ENCODE measurements at places on chromosomes 5 and 9. TPM values are rescaled to one million over a fixed set of nuclear protein-coding genes. Genes with fewer than 3 reads are reported as not detected.

DNA sequence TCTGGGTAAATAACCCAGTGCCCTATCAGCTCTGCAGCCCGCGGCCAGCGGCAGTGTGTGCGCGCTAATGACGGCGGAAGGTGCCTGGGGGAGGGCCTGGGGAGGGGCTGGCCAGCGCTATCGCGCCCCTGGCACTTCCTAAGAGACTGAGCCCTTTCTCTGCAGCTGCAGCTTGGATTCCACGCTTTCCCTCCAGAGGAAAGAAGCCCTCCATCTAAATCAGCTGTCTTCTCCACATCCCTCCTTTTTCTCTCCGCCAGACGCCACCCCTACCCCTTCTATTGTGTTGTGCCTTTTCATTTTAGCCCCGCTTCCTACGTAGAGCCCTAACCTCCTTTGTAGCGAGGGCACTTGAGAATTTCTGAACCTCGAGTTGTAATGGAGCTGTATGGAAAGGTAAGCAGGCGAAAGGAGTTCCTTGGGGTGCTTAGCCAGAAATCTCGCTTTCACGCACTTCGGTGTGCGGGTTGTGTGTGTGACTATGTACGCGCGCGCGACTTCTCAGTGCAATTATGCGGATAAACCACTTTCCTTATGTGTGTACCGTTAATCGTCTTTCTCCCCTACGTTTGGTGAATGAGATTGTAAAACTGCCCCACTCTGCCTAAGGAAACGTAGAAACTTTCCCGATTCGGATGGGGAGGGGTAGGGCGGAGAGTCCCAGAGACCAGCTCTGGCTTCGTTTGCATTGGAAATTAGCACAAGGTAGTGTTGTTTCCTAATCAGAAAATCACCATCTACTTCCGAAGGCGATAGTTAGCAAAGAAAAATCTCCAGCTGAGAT lies 664 bp upstream of the RAB3C start:
- peak overlapping the region; percentile 52 for H3K4me3 ChIP-seq
- H3K27ac ChIP-seq, result no peak overlapping the region
- no peak for DNase-seq
- H3K4me1 ChIP-seq, result no peaks in the 10 kb centered on the region

DNA sequence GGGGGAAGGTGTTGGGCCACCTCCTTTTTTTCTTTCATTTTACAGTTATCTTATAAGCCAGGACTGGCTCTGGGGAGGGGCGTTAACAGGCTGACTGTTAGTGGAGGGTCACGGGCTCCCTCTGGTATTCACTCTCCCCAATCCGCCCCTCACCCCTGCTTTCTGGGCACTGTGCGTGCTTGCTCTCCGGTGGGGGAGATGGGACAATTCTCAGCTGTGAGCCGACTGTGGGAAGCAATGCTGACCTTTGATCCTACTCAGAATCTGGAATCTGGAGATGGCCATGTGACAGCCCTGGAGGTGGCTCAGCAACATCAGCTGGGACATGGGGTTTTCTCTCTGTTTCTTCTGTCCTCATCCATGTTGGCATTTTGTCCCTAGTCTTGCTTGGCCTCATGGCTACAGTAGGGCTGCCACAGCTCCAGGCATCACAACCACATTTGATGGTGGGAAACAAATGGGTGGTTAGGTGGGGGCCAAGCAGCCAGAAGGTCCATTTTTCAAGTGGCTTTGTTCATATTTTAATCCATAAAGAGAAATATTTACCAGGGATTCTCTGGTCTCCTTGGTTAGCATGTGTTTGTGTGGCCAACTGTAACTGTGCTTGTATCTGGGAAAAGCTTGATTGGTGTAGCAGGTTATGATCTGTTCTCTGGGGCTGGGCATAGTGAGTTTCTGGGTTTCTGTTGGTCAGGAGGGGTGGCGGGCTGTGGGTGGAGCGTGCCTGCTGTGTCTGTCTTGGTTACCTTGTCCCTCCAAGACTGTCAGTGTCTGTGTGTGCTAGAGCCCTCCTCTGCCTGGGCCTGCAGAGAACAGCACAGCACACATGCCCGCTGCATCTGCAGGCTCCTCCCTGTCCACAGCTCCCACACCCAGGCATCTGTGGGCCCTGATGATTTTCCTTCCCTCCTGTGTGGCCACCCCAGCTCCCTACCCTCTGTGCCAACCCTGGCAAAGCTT lies 12.4 kb downstream of the WNK2 start:
- no peak overlapping the region for H3K4me3 ChIP-seq
- no peaks in the 10 kb centered on the region for H3K36me3 ChIP-seq
- no peaks in the 10 kb centered on the region for H3K4me1 ChIP-seq
- H3K27ac ChIP-seq, result no peak overlapping the region

DNA sequence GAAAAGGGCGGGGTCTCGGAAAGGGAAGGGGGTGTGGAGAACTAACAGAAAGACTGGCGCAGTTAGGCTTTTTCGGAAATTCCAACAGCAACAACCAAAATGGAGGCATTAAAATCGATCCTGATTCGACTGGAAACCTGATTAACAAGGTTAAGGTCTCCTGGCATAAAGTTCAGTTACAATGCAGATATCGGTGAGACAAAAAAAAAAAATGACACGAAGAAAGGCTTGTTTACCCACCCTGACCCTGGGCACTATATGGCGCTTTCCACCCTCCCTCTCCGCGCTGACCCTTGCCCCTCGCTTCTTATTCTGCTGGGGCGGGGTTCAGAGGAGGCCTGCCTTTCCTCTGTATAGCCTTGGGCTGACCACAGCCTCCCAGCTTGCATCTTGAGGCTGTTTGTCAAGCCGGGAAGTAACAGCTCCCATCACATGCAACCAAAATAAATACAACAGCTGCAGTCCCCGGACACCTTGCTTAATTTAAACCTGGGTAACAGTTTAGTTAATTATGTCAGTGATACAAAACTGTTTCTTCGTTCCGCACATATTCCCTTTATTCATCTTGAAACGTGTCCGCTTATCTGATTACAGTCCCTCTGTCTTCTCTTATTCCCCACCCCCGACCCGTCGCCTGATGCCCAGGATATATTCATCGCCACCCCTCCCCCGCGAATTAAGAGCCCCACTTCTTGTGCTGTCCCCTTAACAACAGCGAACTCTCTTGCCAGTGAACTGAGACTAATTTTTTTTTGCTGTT lies 795 bp upstream of the PJA2 start:
- H3K4me3 ChIP-seq, result peak overlapping the region; percentile 56
- peak overlapping the region; percentile 98 for H3K27ac ChIP-seq
- peak; percentile 58 for DNase-seq
- no peaks in the 10 kb centered on the region for H3K27me3 ChIP-seq
- H3K4me1 ChIP-seq, result peaks cover 27% of the 10 kb centered on the region
- no peaks in the 10 kb centered on the region for H3K36me3 ChIP-seq

DNA sequence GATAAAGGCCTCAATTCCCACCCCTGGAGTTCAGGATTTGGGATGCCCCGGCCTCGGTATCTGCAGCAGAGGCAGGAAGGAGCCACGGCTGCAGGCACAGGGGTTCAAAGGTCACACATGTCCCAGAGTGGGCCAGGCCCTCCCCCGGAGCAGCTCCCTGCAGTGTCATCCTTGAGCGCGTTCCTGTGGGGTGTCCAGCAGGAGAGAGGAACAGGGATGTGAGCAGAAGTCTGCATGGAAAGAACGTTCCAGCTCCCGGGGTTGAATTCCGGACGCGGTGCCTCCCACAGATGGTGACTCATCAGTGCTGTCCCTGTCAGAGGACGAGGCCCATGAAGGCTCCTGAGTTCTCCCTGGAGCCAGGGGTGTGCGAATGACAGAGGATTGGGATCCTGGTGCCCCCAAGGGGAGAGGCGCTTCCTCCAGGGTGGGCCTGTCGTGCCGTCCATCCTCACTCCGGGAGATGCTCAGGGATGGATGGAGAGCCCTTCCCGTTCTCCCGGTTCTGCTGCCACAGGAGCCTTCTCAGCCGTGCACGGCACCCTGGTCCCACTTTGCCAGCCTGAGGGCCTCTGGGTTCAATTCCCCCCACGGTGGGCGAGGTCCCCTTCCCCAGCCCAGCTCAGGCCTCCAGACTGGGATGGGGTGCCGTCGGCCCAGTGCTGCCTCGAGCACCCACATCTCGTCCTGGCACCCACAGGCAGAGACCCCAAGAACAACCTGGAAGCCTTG lies 3.1 kb downstream of the LCN1 start:
- H3K4me3 ChIP-seq, result no peak overlapping the region
- no peaks in the 10 kb centered on the region for H3K4me1 ChIP-seq
- peaks cover 31% of the 10 kb centered on the region for H3K27me3 ChIP-seq
- no peaks in the 10 kb centered on the region for H3K36me3 ChIP-seq
- H3K27ac ChIP-seq, result no peak overlapping the region

DNA sequence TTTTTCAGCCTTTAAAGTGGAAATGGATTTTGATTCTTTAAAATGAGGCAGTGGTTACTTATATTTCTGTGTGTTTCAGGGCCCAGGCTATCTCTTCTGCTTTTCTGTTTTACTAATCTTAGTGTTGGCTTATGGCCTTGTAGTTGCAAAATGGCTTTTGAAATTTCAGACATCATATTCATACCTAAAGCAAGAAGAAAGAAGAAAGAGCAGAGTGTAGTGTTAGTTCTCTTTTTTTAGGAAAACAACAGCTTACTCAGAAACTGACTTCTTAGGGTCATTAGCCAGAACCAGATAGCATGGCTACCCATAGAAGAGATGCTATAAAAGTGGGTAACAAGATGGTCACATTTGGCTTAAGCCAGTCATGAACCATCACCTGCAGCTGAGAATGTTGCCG lies 20.9 kb downstream of the ZBED3 start:
- no peaks in the 10 kb centered on the region for H3K27me3 ChIP-seq
- H3K27ac ChIP-seq, result peak overlapping the region; percentile 65
- no peak for DNase-seq
- no peaks in the 10 kb centered on the region for H3K36me3 ChIP-seq
- H3K4me3 ChIP-seq, result no peak overlapping the region
- H3K4me1 ChIP-seq, result no peaks in the 10 kb centered on the region

GRCh38 chr9:125593581-125594222 lies 113.3 kb downstream of the MAPKAP1 start:
- no peaks in the 10 kb centered on the region for H3K36me3 ChIP-seq
- H3K4me3 ChIP-seq, result no peak overlapping the region
- H3K4me1 ChIP-seq, result no peaks in the 10 kb centered on the region
- H3K27ac ChIP-seq, result no peak overlapping the region

Gene CDC20B
- total RNA-seq, result not detected

Gene TDRD7
- 18.4 TPM for total RNA-seq

Gene INSYN2B
- total RNA-seq, result 0.60 TPM
